ENCODE measurements at places on chromosomes 4 and X. TPM values are rescaled to one million over a fixed set of nuclear protein-coding genes. Genes with fewer than 3 reads are reported as not detected.

DNA sequence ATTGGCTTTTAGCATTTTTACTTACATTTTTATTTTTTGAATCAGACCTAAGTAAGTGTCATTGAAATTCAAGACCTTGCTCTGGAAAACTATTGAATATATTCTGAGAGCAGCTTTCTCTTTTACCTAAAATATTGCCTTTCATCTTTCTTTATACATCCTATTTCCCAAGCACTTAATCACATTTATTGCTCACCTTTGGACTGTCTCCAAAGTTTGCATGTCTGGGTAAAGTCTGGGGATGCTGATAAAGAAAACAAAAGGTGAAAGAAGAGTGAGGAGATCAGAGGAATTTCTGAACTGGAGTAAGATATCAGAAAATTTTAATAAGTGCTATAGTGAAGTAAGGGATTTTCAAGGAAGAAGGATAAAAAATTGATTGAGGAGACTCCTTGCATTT is 308.5 kb upstream of the AADAT start:
- no peak for DNase-seq

DNA sequence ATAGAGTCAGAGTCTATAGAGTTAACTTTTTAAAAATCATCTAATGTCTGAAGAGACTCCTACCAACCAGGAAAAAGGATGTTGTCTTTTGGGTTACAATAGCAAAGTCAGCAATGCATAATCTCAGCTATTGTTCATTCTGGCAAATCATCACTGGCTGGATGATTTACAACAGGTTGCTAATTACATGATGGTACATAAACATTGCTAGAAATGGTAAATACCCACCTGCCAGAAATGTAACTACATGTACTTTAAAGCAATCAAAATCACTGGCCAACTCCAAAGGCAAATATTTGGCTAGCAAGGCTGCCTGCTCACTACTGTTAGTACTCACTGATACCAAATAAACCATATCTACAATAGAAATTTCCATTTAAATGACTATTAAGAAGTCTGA is 91.1 kb downstream of the PPP3CA start:
- peak; percentile 83 for DNase-seq

DNA sequence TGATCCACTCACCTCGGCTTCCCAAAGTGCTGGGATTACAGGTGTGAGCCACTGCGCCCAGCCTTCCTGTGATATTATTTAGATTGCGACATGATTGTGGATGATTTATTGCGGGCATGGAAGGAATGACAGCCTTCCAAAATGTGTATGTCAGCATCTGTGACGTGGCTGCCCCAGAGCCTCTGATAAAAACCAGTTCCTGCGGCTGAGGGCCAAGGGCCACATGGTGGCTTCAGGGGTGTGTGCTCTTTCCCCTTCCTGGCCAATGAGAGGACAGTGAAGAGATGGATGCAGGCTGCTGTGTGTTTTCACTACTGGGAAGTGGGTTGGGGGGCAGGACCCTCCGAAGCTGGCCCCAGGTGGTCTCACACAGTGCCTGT is 57.4 kb upstream of the HGFAC start:
- no peak for DNase-seq

DNA sequence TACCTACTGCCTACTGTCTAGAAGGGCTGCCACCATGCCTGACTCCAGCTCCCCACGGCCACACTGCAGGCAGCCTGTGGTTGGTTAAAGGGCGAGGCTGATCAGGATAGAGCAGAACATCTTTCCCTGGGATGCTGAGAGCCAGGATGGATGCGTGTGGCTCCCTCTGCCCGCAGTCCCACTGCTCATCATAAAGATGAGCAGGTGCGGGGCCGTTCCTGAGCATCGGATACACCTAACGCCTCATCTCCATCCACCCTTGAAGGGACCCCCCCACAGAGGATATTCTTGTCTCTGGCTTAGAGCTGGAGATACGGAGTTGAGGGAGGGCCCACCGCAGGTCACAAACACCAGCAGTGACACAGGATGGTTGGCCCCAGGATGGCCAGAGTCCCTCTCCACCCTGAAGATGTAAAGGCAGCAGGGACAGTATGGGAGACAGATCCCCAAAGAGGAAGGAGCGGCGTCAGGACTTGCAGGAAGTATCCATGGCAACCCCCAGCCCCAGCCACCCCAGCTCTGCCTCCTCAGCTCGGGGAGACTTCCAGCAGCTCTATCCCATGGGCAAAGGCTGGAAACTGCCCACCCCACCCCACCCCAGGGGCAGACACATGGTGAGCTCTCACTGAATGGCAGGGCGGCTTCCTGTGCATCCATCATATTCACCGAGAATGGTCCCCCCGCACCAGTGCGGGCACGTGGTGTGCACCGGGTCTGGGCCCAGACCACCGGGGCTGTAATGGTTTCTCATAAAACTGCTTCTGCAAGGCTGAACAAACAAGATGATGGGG is 19.3 kb downstream of the PPP2R2C start:
- DNase-seq = no peak

- peak; percentile 3 for DNase-seq
Measured at GRCh38 chr4:150799207-150799606, 215.9 kb downstream of the LRBA start.

Gene HSD17B13
- total RNA-seq = not detected

DNA sequence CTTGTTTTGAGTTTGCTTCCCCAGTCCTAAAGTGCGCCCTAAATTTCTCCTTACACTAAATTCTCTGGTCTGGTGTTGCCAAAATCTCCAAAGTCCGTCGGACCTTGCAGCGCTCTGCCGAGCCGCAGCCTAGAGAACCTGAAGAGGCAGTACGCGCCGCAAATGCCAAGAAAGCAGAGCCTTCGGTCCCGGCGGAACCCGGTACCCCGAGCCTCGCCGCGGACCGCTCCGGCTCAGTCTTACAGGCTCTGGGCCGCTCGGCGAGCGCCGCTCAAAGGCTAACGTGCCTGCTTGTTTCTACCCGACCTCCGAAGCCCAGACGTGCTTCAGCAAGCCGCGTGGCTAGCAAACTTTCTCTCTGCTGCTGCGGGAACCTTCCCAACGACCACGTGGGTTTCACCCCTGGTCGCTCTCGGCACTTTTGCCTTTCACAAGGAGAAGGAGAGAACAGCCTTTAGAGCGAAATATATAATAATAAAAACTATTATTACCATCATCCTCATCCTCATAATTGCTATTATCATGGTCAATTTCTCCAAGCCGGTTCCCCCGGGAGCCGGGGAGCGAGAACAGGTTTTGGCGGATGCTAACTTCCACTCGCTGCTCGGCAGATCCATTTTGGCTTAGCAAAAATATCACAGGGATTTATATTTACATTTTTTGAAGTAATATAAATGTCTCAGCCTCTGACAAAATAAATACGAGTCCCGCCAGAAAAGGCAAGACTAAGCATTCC is 2.2 kb upstream of the HTR2C start:
- DNase-seq = no peak

- no peak for DNase-seq
Measured at GRCh38 chr4:85531560-85532341, 56.8 kb downstream of the ARHGAP24 start.

DNA sequence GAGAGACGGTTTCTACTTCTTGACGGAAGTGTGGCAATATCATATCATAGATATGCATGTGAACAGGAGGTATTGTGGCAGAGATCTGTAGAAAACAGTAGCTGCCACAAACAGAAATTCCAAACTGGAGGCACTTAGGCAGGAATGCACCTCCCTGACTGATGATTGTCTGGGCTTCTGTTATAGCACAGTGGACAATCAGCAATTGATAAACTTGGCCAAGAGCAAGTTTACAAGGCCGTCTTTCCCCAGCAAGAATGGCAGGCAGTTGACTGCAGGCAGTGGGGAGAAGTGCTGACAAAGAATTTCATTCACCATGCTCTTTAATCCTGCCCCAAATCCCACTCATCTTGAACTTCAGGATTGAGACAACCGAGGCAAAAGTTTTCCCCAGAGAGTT is 114.4 kb upstream of the STOX2 start:
- DNase-seq = no peak

Gene ANKRD37
- 7.1 TPM for total RNA-seq

GRCh38 chr4:150262611-150263010 is 184.4 kb downstream of the DCLK2 start:
- DNase-seq = no peak

Gene GPRASP3
- 6.0 TPM for total RNA-seq

- no peak for DNase-seq
Measured at GRCh38 chrX:95059909-95060308, 1385.9 kb downstream of the FAM133A start.

DNA sequence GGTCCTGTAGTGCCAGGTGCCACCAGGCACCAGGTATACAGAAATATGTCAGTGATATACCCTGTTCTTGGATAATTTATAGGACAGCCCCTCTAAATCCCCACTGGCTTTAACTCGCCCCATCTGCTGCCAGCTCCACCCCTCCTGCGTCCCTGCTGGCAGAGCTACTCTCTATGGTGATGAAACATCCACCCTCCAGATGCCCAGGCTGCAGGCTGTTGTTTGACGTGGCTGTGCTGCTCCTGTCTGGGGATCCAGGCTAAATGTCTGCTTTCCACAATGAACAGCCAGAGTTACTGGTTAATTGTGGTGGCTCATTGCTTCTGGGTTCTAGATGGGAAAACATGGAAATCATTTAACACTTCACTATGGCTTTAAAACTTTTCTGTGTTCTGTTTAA is 12.9 kb downstream of the NHSL2 start:
- DNase-seq = no peak

Gene C4orf50
- total RNA-seq = under 0.01 TPM

GRCh38 chr4:874056-874455 is 48.1 kb upstream of the CPLX1 start:
- DNase-seq = no peak

DNA sequence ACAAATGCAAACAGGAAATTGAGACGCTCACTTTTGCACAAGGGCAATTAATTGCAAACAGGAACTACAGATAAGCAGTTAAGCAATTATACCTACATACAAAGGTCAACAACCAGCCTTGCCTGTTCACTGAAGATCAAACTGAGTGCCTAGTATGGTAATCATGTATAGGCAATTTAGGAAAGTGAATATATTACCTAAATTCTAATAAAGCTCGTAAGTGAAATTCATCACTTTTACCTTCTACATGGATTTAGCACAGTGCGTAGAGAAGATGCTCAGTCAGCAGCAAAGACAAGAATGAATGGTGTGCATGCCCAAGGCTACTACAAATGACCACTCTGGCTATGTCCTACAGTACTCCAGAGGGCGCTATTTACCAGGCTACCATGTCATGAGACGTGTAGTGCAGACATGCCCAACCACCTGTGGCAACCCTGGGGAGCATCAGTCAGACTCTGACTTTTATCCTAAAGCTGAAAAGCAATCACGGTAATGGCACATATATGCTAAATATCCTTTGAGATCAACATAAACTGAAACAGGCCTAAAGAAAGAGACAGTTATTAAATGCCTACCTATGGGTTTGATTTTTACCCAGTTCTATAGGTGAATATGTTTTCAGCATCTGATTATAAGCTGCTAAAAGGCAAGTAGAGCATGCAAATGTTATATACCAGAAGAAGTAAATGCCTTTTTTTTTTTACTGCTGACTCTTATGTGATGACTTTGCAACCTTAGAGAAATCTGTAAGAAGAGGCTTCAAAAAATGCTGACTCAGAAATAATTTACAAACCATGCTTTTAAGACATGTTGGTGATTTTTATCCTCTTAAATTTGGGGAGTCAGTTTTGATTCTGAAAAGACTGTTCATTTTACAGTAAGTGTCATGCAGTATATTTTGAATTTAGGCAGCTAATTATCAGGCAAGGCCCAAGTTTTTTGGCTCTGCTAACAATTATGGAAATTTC is 178.0 kb downstream of the PPP3CA start:
- peak; percentile 89 for DNase-seq

DNA sequence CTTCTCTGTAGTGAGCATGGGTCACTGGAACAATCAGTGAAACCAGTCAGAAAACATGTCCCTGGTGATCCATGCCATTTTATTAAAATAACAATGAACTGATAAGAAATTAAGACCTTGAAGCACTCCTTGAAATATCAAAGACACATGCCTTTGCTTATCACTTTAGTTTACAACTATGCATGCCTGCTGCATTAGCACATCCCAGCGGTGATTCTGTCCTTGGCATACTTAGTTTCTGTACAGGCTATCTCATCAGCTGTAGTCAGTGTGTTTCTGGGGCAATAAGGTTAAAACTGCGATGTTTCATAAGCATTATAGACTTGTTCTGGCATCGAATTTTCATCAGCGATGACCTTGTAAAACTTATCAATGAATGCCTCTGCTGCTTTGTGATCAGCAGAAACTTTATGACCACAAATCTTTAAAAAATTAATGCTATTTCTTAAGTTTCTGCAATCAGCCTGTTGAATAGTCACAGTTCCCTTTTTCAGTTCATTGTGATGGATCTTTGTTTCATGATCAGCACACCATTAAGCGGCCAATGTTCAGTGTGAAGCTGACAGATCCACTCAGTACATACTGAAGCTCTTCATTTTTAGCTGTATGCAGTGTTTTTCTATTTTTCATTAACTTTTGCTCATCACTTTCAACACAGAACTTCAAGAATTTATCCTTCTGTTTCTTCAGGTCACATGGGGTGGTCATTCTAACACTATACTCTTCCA is 150.5 kb downstream of the RNF150 start:
- no peak for DNase-seq

Gene MAOB
- 0.23 TPM for total RNA-seq

GRCh38 chrX:48456628-48457331 is 13.3 kb downstream of the SLC38A5 start:
- DNase-seq = no peak

DNA sequence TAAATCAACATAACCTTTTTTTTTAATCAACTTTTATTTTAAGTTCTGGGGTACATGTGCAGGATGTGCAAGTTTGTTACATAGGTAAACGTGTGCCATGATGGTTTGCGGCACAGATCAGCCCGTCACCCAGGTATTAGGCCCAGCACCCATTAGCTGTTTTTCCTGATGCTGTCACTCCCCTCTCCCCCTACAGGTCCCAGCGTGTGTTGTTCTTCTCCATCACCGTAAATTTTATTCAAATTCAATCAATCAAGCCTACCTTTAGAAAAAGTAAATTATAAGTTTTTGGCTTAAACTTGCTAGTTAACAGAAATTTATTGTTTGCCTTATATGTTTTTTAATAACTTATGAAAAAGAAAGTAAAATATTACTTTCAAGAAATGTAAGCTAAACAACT is 25.9 kb downstream of the TIGD2 start:
- DNase-seq = no peak

GRCh38 chr4:70556856-70557255 is 35.2 kb upstream of the AMBN start:
- no peak for DNase-seq

GRCh38 chr4:186900232-186900900 is 176.7 kb upstream of the FAT1 start:
- no peak for DNase-seq

DNA sequence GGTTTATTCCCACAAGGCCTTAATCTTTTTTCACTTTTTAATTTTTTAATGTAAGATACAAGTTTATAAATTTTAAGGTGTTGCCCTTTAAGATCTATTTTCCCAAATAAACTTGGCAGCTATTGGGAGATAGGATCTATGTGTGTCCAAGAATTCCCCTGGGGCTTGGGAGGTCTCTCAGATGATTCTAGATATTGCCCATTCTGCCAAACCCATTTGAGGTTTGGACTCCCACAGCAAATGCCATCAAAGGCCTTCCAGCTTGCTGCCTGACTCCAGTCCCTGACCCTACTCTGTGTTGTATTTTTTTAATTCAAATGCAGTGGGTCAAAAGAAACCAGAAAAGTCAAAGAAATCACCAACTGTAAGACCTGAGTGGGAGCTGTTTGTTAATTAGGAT is 120.0 kb upstream of the CHRDL1 start:
- no peak for DNase-seq
